Stimulated activated CD4-positive, alpha-beta T cell treated with anti-CD3 and anti-CD28 coated beads, Interleukin-4, amount 100 ng/mL, for 24 hours (primary cell): ENCODE measurements at places on chromosomes 1 and 21.
A peak's percentile ranks its signal among the peaks of the same experiment; 100 is the strongest.

DNA sequence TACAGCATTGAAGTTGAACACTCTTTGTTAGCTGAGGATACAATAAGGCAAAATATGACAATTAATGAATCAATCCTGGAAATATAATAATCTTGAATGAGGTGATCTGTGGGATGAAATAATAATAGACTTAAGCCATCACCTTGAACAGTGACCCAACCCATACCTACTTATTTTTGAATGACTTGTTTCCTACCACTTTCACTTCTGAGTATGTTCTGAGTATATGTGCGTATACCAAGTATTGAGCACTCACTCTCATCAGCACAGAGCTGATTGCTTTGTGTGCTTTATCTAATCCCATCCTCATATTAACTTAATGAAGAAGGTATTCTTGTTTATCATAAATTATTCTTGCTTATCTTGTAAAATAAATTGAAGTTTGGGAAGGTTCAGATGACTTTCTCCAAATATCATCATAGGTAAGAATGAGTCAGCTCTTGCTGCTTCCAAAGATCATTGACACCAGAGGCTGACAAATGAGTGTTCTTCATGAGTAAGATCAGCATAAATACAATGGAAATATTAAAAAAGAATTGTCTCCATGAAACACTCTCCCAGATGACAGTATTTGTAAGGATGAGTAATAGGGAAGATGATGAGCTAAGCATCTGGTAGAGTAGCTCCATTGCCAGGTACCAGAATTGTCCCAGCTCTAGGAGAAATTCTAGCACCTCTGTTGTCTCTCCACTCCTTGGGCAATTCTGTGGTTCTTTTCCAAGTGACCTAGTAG lies 198.1 kb upstream of the KIAA0040 start:
- DNase-seq = no peak

DNA sequence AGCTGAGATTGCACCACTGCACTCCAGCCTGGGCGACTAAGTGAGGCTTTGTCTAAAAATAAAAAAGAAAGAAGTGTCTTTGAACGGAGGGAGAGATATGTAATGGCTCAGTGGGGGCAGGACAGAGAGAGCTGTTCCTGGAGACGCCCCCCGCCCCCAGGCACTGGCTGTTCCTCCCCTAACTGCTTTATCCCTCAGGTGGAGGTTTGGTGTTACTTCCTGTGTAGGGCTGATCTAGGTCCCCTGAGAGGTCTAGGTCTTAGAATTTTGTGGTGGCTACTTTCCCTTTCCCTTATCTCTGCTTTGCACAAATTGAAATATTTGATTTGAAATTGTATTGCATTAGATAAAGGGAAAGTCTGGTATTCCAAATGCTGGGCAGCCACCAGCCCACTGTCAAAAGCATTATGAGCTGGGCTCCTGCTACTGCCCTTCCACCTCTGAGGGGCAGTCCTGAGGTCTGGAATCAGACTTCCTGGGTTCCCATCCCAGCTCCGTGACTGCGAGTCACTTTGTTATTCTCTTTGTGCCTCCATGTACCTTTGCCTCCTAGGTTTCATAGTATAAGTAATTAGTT lies 134.8 kb upstream of the KIF26B start:
- no peak for DNase-seq

- no peak for DNase-seq
These were observed 633 bp upstream of the RFX5 start for GRCh38 chr1:151347523-151348246.

DNA sequence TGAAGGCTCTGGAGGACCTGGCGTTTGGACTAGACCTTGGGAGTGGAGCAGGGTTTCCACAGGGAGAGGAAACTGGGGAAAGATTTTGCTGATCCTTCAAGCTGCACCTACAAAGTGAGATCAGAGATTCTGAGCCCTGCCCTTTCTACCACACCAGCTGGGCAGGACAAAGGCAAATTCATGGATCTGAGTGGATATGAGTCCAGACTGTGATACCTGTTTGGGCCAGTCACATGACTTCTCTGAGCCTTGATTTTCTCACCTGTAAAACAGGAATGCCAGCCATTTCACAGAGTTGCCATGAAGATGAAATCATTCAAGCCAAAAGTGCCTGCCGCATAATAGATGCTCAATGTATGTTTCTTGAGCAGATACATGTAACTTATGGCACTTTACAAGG lies 4.9 kb upstream of the RASSF5 start:
- DNase-seq = no peak

DNA sequence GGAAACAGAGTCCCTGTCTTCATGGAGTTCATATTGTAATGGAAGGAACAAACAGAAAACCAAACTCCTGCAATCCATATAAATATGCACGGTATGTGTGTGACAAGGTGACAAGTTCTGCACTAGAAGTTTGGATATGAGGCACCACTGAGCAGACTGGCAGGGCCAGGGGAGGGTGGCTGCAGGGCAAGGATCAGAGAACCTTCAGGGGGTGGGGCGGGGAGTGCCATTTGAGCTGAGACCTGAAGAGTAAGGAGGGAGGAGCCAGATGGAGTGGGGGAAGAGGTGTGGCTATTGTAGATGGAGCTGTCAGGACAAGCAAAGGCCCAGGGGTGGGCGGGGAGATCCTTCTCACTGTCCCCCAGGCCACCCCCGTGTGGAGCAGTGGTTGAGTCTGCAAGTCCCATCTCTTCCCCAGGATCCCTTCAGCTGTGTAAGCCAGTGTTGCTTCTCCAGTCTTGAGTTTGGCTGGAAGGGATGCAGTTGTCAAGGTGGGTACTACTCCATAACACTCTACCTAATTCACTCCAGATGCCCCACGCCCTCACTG lies 76.4 kb downstream of the ATP5PO start:
- no peak for DNase-seq

DNA sequence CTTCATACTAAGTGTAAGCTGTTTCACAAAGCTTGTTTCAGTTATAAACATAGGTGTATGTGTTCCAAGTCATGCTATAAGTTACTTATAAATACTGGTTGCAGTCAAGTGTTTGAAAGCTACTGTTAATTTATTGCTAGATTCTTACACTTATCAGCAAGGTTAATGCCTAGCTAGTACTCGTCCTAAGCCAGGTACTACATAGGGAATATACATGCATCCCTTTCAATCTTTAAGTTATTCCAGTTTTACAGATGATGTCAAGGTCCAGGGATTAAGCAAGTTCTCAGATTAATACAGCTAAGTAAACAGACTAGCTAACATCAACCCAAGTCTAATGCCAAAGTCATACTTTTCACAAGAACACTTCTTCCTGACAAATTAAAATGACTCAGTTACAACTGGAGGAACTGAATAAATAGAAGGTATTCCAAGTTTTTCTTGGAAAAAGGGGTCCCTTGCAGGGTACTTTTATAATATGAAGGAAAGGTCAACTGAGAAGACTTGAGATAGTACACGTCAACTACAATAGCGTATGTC lies 652.2 kb upstream of the USP24 start:
- no peak for DNase-seq

GRCh38 chr1:246159279-246160227 lies 347.5 kb downstream of the SMYD3 start:
- DNase-seq = no peak

- no peak for DNase-seq
These were observed 1.2 kb upstream of the ARPC5 start for GRCh38 chr1:183636783-183637182.

GRCh38 chr1:89739844-89740216 lies 81.0 kb upstream of the LRRC8D start:
- no peak for DNase-seq

- peak; percentile 47 for DNase-seq
These were observed 3.1 kb downstream of the ACTA1 start for GRCh38 chr1:229430761-229431283.

- no peak for DNase-seq
These were observed 2.9 kb downstream of the C1orf105 start for GRCh38 chr1:172423336-172423735.

DNA sequence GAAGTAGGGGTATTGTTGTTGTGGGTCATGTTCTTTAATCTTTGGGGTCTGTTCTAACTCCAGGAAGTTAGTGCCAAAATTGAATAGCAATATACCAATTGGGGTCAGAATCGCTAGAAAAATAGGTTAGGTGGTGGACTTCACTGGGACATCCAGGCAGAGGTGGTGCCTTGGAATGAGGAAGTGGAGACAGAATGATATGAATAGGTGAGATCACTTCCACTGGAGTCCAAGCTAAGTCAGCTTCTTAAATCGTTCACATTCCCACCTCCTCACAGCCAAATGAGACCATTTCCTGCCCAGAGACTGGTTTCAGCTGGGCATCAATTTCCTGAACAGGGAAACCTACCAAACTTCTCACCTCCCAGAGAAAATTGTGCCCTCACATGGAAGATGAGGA lies 137.8 kb upstream of the RAB4A start:
- DNase-seq = no peak

DNA sequence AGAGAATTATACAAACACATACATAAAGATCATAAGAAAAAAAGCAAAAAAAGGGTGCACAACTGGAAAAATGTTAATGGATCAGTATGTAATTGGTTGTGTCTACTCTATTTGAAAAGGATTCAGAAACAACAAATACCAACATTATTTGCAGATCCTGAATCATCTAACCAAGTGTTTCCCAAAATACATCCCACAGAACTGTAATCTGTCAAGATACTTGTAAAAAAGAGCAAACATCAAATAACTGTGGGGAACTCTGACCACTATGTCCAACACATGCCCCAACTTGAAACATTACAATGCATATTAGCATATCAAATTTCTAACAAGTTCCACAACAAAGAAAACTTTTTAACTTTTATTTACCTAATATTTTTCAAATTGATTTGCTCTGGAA lies 22.6 kb downstream of the ANKRD13C start:
- no peak for DNase-seq

- no peak for DNase-seq
These were observed 668.4 kb downstream of the KCNT2 start for GRCh38 chr1:195939844-195940243.

GRCh38 chr1:168112673-168113305 lies 23.9 kb downstream of the GPR161 start:
- DNase-seq = peak; percentile 52

- DNase-seq = no peak
These were observed 19.4 kb downstream of the AGRN start for GRCh38 chr1:1039145-1039910.
